ENCODE measurements at places on chromosomes 4 and X. TPM values are rescaled to one million over a fixed set of nuclear protein-coding genes. Genes with fewer than 3 reads are reported as not detected.

- DNase-seq = no peak
Observed at GRCh38 chrX:16745659-16746058, 26.2 kb downstream of the SYAP1 start.

DNA sequence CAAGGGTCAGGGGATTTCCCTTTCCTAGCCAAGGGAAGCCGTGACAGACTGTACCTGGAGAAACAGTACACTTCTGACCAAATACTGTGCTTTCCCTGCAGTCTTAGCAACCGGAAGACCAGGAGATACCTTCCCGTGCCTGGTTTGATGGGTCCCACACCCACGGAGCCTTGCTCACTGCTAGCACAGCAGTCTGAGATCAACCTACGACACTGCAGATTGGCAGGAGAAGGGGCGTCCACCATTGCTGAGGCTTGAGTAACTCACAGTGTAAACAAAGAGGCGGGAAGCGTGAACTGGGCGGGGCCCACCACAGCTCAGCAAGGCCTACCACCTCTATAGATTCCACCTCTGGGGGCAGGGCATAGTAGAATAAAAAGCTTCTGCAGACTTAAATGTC lies 48.7 kb upstream of the SRD5A3 start:
- DNase-seq = no peak

- DNase-seq = no peak
Observed at GRCh38 chr4:24980740-24981139, 50.0 kb downstream of the LGI2 start.

Gene CENPE
- total RNA-seq = 0.85 TPM

Gene FAT4
- 6.7 TPM for total RNA-seq

- no peak for DNase-seq
Observed at GRCh38 chr4:117429061-117429460, 343.7 kb upstream of the TRAM1L1 start.

DNA sequence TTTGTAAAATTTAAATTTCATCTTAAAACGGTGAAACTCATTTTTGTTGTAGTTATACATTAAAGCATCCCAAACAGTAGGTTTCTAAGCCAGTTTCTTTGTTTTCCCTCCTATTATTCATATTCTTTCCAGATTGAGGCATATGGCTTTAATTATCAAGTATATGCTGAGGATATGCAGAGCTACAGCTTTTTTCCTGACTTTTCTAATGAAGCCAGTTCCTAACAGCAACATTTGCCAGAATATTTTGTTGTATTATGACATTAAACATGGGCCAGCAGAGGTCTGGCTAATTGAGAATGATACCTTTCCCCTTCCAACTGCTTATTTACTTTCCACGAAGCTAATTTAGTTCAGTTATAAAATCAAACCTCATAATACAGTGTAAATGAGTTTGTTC lies 75.3 kb downstream of the SLIT2 start:
- DNase-seq = no peak

GRCh38 chr4:2947926-2948325 lies 15.3 kb downstream of the NOP14 start:
- peak; percentile 64 for DNase-seq

DNA sequence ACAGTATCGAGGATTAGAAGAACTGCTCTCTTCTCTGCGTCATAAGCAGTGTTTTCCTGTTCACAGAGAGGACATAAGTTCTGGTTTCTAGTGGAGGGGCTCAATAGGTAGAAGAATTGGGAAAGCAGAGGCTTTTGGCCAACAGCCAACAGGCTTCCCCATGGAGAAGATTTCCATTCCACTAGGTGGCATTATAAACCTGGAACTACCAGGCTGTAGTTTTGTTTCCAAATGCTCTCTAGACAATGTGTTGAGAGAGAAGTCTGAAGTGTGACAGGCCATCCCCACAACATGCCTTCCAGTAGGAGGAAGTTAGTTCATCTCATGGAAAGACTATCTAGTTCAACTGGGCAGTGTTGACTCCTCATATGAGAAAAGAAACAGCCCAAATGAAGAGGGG lies 63.8 kb upstream of the ANXA10 start:
- no peak for DNase-seq

Gene LRCH2
- 1.0 TPM for total RNA-seq

Gene TLR2
- total RNA-seq = 2.8 TPM

Gene SUPT20HL2
- total RNA-seq = not detected

Gene NUDT10
- total RNA-seq = 0.27 TPM

DNA sequence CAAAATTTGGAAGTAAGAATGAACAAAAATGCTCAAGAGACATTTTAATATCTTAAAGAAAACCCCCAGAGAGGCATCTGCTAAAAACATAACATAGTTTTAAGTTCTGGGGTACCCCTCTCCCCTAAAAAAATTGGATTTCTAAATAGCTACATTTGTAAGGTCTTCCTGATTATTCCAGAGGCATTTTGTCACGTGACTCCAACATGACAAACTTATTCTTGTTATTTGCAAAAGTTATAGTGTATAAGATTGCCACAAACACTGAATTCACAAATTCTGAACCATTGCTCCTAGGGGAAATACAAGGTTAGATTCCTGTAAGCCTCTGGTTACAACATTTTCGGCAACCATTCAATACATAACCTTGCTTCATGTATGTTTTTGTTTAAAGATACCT lies 73.4 kb downstream of the COL25A1 start:
- no peak for DNase-seq

Data from left ventricle myocardium inferior (tissue), 1 donor.